ENCODE measurements at places on chromosomes 11 and 22.

GRCh38 chr11:4466871-4467442, 15.5 kb upstream of the OR52K1 start:
- DNase-seq, result no peak

- DNase-seq, result peak; percentile 34
These were observed 275.3 kb downstream of the C11orf87 start for GRCh38 chr11:109697140-109697843.

DNA sequence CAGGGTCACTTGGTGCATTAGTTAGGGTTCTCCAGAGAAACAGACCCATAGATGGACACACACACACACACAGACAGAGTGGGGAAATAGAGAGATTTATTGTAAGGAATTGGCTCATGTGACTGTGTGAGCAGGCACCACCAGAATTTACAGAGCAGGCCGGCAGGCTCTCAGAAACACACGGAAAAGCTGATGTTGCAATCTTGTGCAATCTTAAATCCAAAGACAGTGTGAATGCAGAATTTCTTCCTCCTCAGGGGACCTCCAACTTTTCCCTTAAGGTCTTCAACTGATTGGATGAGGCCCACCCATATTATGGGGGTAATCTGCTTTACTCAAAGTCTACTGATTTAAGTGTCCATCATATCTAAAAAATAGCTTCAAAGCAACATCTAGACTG, 49.8 kb downstream of the APIP start:
- DNase-seq, result no peak

- no peak for DNase-seq
These were observed 7.4 kb upstream of the BIRC3 start for GRCh38 chr11:102309621-102310541.

- no peak for DNase-seq
These were observed 589.7 kb upstream of the LRRC4C start for GRCh38 chr11:42049186-42049585.

- DNase-seq, result no peak
These were observed 34.0 kb upstream of the MMP13 start for GRCh38 chr11:102989379-102990047.

DNA sequence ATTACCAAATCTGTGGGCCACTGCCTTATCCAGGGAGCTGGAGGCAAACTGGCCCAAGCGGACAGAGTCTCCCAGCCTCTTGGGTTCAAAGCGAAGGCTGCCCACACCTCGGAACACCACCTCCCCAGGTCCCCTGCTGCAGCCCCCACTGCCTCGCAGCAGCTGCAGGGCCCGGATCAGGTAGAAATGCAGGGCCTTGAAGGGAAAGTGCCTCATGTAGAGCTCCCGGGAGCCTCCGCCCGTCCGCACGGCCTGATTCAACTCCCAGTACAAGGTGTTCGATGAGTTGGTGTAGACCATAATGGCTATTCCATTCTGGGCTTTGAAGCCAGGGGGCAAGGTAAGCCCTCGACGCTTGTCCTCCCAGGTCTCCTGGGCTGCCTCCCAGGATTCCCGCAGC, 2.0 kb downstream of the ART5 start:
- DNase-seq, result no peak

DNA sequence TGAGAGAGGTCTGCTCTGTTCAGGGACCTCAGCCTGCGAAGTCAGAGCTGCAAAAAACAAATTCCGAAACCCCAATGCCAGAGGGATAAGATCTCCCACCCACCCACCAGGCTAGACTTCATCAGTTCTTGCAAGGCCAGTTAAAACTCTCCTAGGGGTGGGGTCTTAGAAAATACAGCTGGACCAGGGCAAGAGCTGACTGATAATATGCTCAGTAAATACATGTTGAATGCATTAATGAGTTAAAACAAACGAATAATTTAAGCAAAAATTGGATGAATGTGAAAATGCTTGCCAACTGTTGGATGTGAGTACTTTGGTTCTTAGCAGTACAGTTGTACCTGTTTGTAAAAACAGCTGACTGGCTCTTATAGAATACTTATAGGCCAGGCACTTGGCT, 129.8 kb downstream of the SERGEF start:
- DNase-seq, result no peak

DNA sequence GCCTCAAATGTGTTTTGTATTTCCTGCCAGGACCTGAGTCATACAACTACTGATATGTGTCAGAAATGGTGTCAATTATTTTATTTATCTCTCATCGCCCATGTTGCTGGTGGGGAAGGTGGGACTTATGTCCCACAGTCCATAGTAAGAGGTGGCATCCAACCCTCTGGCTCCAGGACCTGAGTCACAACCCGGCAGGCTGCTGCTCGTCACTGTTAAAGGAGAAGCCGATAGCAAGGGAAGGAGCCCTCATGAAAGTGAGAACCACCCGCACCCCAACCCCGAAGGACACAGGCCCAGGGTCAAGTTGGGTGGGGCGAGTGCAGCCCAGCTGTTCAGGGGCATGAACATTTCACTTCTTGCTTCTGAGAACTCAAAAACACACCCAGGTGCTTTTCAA, 33.1 kb upstream of the TP53I11 start:
- no peak for DNase-seq

- DNase-seq, result no peak
These were observed 89.0 kb downstream of the MUC15 start for GRCh38 chr11:26483108-26483507.

DNA sequence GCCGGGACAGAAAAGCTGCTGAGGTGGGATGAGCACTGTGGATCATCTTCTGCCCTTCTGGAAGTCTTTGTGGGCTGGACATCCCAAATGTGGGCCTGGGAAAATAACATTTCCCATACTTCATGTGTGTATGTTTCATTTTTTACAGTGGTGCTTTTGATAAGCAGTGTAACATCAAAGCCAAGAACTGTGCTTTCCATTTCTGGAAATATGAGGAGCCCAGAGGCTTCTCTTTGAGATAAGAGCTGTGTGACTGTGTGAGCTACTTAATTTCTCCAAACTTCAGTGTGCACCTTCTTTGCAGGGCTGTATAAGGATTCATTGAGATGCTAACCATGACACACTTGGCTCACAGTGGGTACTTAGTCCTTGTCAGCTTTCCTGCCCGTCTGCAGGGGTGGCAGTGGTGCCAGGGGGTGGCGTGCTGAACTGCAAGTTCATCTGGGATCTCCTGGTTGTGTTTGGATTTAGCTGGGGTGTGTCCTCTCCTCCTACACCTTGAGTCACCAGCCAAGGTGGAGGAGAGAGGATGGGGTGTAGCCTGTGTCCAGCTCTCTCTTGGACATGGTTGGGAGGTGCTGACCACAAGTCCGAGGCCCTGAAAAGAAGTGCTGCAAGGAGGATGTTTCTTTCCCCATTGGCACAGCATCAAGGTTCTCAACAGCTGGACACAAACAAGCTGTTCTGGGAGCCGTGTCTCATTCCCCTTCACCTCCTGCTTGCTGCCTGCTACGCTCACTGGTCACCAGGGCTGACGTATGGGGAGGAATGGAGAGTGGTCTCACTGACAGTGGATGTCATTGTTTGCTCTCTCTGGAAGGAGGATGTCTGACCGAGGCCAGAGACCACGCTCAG, 139.4 kb downstream of the TEAD1 start:
- DNase-seq, result peak; percentile 84

- no peak for DNase-seq
These were observed 1.7 kb downstream of the CSDC2 start for GRCh38 chr22:41562461-41562860.
